ENCODE measurements at places on chromosomes 1 and 21. TPM values are rescaled to one million over a fixed set of nuclear protein-coding genes. Genes with fewer than 3 reads are reported as not detected.

Gene RIMS3
- 2.0 TPM for total RNA-seq

GRCh38 chr1:41005876-41006275, 15.6 kb downstream of the SLFNL1 start:
- DNase-seq: no peak
- H3K4me3 ChIP-seq: no peak overlapping the region
- no peak overlapping the region for H3K27ac ChIP-seq
- peaks cover 19% of the 10 kb centered on the region for H3K4me1 ChIP-seq
- no peaks in the 10 kb centered on the region for H3K27me3 ChIP-seq
- peaks cover 24% of the 10 kb centered on the region for H3K36me3 ChIP-seq

GRCh38 chr1:204190212-204191211, 5.8 kb downstream of the KISS1 start:
- peak overlapping the region; percentile 6 for H3K4me3 ChIP-seq
- H3K27ac ChIP-seq: no peak overlapping the region
- H3K36me3 ChIP-seq: no peaks in the 10 kb centered on the region

- H3K4me3 ChIP-seq: peak overlapping the region; percentile 59
- peaks cover 45% of the 10 kb centered on the region for H3K4me1 ChIP-seq
- no peaks in the 10 kb centered on the region for H3K36me3 ChIP-seq
- H3K27me3 ChIP-seq: no peaks in the 10 kb centered on the region
- peak overlapping the region; percentile 74 for H3K27ac ChIP-seq
These were observed 532.2 kb downstream of the MATN1 start for GRCh38 chr1:30191154-30191702.

Gene PKNOX1
- 26.0 TPM for total RNA-seq

GRCh38 chr1:30264672-30265025, 458.7 kb downstream of the MATN1 start:
- peaks cover 2% of the 10 kb centered on the region for H3K4me1 ChIP-seq
- H3K36me3 ChIP-seq: no peaks in the 10 kb centered on the region
- peaks cover 5% of the 10 kb centered on the region for H3K27me3 ChIP-seq
- no peak for DNase-seq
- H3K27ac ChIP-seq: no peak overlapping the region

Gene FCRL6
- total RNA-seq: 0.81 TPM

Gene ZMYND12
- not detected for total RNA-seq

DNA sequence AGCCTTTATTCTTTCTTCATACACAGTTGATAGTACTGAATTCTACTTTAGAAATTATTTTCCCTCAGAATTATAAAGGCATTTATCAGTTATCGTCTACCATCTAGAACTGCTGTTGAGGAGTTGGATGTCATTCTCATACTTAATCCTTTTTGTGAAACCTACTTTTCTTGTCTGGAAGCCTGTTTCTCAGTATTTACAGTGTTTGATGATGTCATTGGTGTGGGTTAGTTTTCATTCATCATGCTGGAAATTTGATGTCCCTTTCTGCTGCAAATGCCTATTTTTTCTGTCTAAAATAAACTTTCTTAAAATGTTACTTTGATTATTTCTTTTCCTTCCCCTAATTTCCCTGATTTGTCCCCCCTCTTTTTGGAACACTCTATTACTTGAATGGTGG, 22.8 kb upstream of the ZNF281 start:
- H3K27me3 ChIP-seq: no peaks in the 10 kb centered on the region
- H3K27ac ChIP-seq: no peak overlapping the region
- no peaks in the 10 kb centered on the region for H3K36me3 ChIP-seq
- no peak overlapping the region for H3K4me3 ChIP-seq
- H3K4me1 ChIP-seq: peaks cover 8% of the 10 kb centered on the region

Gene HMCN1
- total RNA-seq: 1.1 TPM

DNA sequence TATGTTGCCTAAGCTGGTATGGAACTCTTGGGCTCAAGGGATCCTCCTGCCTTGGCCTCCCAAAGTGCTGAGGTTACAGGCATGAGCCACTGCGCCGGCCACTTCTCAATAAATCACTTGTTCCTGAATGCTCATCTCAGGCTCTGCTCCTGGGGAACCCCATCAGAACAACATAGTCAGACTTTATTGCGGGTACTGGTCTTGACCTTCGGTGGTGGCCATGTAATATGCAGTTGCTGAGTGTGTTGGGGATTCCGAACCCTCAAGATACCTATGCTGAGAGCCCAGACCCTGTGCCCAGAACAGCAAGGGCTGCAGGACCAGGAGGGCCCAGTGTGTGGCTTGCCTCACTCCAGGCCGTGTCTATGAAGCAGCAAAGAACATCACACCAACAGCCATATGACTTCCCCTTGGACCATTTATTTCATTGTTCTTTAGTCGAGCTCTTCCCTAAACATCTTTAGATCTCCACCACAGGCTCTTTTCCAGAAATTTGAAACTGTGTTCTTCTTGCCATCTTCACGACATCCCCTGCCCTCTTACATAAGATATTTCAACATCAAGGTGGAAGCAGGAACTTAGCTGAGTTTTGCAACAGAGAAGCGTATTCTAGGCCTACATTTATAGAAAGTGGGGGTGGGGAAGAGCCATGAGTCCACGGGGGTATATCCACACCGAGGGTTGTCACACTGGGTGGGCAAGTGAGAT, 12.7 kb upstream of the SDHB start:
- H3K4me1 ChIP-seq: no peaks in the 10 kb centered on the region
- no peak overlapping the region for H3K4me3 ChIP-seq
- no peaks in the 10 kb centered on the region for H3K36me3 ChIP-seq
- no peak for DNase-seq

- peaks cover 4% of the 10 kb centered on the region for H3K4me1 ChIP-seq
- H3K4me3 ChIP-seq: no peak overlapping the region
- H3K27ac ChIP-seq: no peak overlapping the region
- H3K27me3 ChIP-seq: peaks cover 9% of the 10 kb centered on the region
- no peaks in the 10 kb centered on the region for H3K36me3 ChIP-seq
These were observed 253.9 kb downstream of the RHOU start for GRCh38 chr1:228989176-228989575.

GRCh38 chr21:41676198-41676597, 90.7 kb downstream of the RIPK4 start:
- no peak overlapping the region for H3K27ac ChIP-seq
- peaks cover 9% of the 10 kb centered on the region for H3K27me3 ChIP-seq
- no peaks in the 10 kb centered on the region for H3K36me3 ChIP-seq
- peaks cover 14% of the 10 kb centered on the region for H3K4me1 ChIP-seq
- DNase-seq: no peak

- peaks cover 25% of the 10 kb centered on the region for H3K4me1 ChIP-seq
- no peak overlapping the region for H3K4me3 ChIP-seq
- DNase-seq: no peak
- H3K27ac ChIP-seq: no peak overlapping the region
- no peaks in the 10 kb centered on the region for H3K27me3 ChIP-seq
- H3K36me3 ChIP-seq: peaks cover 8% of the 10 kb centered on the region
These were observed 97.8 kb downstream of the CD247 start for GRCh38 chr1:167420510-167420909.

- no peak overlapping the region for H3K4me3 ChIP-seq
- no peak overlapping the region for H3K27ac ChIP-seq
- DNase-seq: no peak
- H3K27me3 ChIP-seq: no peaks in the 10 kb centered on the region
These were observed 16.3 kb downstream of the ABCD3 start for GRCh38 chr1:94434365-94435045.

DNA sequence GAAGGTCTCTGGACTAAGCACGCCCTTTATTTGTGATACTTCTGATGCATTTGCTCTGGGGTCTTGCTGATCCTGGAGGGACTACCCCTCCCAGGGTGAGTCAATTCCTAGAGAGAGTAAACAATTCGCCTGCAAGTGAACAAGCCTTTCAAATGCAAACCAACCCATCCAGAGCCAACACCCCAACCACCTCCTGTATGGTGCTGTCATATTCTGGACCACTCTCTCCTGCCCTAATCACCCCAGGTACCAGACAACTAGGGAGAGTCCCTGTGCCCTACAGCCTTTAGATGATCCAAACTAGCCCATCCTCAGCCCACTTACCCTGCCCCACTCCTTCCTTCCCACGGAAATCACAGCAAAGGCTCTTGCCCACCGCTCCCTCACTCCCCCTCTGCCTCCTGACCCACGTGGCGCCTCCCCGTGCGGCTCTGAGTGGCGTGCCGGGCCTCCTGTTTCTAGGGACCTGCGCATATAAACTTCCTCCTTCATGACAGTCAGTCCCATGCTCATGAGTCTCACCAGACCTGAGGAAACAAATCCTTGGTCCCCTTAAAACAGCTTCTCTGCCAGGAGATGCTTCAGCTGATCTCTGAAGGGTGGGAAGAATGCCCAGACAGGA, 37.2 kb downstream of the ACTA1 start:
- H3K27ac ChIP-seq: no peak overlapping the region
- no peaks in the 10 kb centered on the region for H3K36me3 ChIP-seq
- H3K27me3 ChIP-seq: peaks cover 31% of the 10 kb centered on the region
- no peak for DNase-seq
- no peak overlapping the region for H3K4me3 ChIP-seq

Gene ALPL
- not detected for total RNA-seq

Gene PEAR1
- total RNA-seq: not detected

DNA sequence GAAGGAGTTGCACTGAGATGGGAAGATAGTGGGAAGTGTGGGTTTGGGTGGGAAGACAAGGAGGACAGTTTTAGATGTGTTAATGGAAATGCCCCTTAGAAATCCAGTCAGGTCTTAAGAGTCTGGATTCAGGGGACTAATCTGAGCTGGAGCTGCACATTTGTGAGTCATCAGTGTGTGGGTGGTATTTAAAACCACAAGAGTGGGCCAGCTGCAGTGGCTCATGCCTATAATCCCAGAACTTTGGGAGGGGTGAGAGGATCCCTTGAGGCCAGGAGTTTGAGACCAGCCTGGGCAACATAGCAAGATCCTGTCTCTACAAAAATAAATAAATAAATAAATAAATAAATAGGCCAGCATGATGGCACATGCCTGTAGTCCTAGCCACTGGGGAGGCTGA, 40.9 kb upstream of the SLC6A9 start:
- H3K27ac ChIP-seq: no peak overlapping the region
- no peak overlapping the region for H3K4me3 ChIP-seq
- no peaks in the 10 kb centered on the region for H3K36me3 ChIP-seq
- H3K4me1 ChIP-seq: no peaks in the 10 kb centered on the region
- no peak for DNase-seq
- peaks cover 32% of the 10 kb centered on the region for H3K27me3 ChIP-seq

DNA sequence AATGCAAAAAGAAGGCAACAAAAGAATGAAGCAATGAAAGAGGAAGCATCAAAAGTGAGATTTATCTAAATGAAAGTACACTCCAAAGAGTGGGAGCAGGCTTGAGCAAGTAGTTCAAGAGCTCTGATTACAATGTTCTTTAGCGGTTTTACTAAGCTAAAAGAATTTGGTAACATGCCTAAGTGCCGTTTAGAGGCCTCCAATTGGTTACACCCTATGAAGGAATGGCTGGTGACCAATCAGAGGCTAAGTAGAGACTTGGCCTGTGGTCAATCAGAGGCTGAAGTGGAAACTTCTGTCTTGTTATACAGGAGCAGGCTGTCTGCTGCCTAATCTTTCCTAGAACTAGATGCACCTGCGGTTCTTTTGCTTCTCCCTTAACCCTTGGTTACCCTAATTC, 59.1 kb downstream of the PTGFR start:
- H3K4me3 ChIP-seq: no peak overlapping the region
- H3K36me3 ChIP-seq: peaks cover 7% of the 10 kb centered on the region
- H3K27me3 ChIP-seq: no peaks in the 10 kb centered on the region
- no peak for DNase-seq
- H3K27ac ChIP-seq: no peak overlapping the region

Gene ATXN7L2
- total RNA-seq: 8.4 TPM

DNA sequence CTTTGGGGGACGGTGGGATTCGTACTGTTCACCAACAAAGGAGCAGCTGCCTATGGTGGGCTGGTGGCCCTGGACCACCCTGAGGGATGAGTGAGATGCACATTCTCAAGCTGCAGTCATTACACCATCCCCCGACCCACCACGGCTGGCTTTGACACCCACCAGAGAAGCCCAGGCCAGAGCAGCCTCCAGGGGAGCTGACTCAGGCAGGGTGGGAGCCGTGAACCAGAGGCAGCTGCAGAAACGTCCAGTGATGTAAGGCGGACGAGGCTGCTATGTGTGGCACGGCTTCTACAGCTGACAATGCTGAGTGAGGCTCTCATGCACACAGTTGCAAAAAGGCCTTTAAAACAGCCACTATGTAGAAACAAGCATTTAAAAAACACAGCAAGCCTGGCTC, 40.1 kb downstream of the CHAF1B start:
- H3K4me1 ChIP-seq: peaks cover 12% of the 10 kb centered on the region
- H3K27ac ChIP-seq: no peak overlapping the region
- H3K36me3 ChIP-seq: no peaks in the 10 kb centered on the region
- H3K4me3 ChIP-seq: no peak overlapping the region

DNA sequence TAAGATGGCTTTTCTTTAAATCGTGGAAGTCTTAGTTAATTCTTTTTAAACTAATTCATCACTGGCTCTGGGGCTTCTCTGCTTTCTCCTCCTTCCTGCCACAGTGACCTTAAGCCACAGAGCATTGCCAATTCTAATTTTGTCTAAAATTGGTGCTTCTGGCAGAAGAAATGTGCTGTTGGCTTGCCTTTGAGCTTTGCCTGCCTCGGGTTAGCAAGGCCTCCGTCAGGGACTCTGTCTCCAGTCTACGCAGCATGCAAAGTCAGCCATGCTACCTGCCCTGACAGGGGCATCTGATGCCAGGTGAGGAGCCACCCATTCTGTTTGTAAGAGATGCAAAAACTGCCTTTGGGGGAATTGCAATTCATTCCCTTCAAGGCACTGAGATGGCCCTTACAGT, 25.2 kb downstream of the CLDN14 start:
- H3K27ac ChIP-seq: no peak overlapping the region
- DNase-seq: no peak
- H3K4me1 ChIP-seq: no peaks in the 10 kb centered on the region
- no peaks in the 10 kb centered on the region for H3K27me3 ChIP-seq

GRCh38 chr1:170267317-170267716, 121.6 kb downstream of the NTMT2 start:
- H3K36me3 ChIP-seq: no peaks in the 10 kb centered on the region
- no peaks in the 10 kb centered on the region for H3K4me1 ChIP-seq
- H3K27me3 ChIP-seq: peaks cover 46% of the 10 kb centered on the region
- no peak overlapping the region for H3K27ac ChIP-seq
- no peak for DNase-seq

Gene CDA
- not detected for total RNA-seq

GRCh38 chr1:15965228-15965767, 10.6 kb downstream of the ZBTB17 start:
- peaks cover 17% of the 10 kb centered on the region for H3K36me3 ChIP-seq
- no peaks in the 10 kb centered on the region for H3K27me3 ChIP-seq
- H3K4me1 ChIP-seq: peaks cover 60% of the 10 kb centered on the region
- H3K27ac ChIP-seq: peak overlapping the region; percentile 98

Gene PDC
- total RNA-seq: not detected

Gene AMY1A
- not detected for total RNA-seq

DNA sequence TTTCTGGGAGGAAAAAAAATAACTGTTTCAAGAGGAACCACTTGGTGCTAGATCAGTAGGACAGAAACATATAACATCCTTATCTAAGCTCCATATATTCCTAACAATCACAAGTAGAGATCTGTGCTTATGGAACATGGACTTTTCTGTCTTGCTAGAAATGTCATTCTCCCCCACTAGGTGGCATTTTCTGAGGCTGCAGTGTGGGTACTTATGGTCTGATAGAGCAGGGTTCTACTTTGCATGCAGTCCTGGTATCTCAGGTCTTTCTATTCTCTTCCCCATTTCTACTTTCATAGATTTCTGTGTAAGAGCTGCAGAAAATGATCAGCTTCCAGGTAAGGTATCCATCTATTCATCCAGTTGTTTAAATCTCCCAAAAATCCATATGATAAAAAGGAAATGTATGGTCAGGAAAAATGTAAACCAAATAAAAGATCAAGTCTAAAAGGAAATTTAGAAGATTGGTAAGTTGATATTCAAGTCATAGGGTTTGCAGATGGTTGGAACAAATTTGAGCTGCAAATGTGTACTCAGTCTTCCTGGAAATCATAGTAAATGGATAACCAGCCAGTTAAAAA, 1.5 kb downstream of the ZNF684 start:
- peaks cover 8% of the 10 kb centered on the region for H3K27me3 ChIP-seq
- peak overlapping the region; percentile 93 for H3K4me3 ChIP-seq
- H3K27ac ChIP-seq: no peak overlapping the region
- H3K4me1 ChIP-seq: peaks cover 26% of the 10 kb centered on the region

Gene FGR
- 60.0 TPM for total RNA-seq

All from natural killer cell treated with Interleukin-12 subunit alpha and Interleukin-12 subunit beta and Interleukin-15 and Interleukin-18, amount 100 ng/mL, for 72 hours (primary cell).